Colonic mucosa (tissue), 4 donors: ENCODE measurements at places on chromosomes 6 and 20. TPM values are rescaled to one million over a fixed set of nuclear protein-coding genes. Genes with fewer than 3 reads are reported as not detected.

DNA sequence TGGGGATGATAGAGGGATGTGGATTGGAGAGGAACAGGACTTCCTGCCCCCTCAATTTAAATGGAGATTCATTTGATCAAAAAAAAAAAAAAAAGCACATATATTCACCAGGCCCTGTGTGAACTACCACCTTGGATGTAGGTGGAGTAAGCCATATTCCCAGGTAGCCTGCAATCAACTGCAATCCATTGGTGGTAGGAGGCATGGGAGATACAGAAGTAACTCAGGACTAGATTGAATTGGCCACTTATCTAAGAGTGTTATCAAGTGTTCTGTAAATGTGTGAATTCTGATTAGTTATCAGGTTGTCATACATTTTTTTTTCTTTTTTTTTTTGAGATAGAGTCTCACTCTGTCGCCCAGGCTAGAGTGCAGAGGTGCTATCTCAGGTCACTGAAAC, 124.1 kb upstream of the ESR1 start:
- no peak for DNase-seq

Gene KIFC1
- total RNA-seq, result 74.6 TPM

- DNase-seq, result peak; percentile 86
Measured at GRCh38 chr20:63957004-63957689, 931 bp upstream of the UCKL1 start.

DNA sequence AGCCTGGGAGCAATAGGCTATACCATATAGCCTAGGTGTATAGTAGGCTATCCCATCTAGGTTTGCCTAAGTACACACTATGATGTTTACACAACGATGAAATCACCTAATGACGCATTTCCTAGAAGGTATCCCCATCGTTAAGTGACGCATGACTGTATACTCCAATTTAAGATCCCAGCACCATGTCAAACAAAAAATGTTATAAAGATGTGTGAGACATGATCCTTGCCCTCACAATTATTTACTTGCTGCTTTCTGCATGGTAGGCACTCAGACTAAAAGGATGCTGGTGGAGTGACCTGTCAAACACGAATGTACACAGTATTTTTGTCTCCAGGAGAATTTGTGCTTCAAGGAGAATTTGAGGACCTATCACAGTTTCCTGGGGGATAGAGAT, 32.3 kb downstream of the SNAP25 start:
- DNase-seq, result no peak

GRCh38 chr20:49747707-49748524, 34.2 kb upstream of the B4GALT5 start:
- peak; percentile 43 for DNase-seq

Gene C20orf144
- total RNA-seq, result not detected

DNA sequence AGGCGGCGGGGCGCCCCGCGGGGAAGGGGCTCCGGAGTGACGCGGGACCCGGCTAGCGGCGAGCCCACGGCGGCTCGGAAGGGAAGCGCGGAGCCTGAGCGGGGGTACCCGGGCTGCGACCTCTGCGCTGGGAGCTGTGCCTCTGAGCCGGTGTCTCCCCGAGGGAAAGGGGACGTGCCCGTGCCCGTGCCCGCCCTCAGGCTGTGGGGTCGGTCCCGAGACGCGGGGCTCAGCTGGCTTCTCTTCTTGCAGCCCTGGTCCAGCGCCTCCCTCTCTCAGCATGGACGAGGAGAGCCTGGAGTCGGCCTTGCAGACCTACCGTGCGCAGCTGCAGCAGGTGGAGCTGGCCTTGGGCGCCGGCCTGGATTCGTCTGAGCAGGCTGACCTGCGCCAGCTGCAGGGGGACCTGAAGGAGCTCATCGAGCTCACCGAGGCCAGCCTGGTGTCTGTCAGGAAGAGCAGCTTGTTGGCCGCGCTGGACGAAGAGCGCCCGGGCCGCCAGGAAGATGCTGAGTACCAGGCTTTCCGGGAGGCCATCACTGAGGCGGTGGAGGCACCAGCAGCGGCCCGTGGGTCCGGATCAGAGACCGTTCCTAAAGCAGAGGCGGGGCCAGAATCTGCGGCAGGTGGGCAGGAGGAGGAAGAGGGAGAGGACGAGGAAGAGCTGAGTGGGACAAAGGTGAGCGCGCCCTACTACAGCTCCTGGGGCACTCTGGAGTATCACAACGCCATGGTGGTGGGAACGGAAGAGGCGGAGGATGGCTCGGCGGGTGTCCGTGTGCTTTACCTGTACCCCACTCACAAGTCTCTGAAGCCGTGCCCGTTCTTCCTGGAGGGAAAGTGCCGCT, 686 bp downstream of the ZGPAT start:
- DNase-seq, result no peak

- DNase-seq, result no peak
Measured at GRCh38 chr6:46104209-46104608, 25.6 kb upstream of the ENPP4 start.

DNA sequence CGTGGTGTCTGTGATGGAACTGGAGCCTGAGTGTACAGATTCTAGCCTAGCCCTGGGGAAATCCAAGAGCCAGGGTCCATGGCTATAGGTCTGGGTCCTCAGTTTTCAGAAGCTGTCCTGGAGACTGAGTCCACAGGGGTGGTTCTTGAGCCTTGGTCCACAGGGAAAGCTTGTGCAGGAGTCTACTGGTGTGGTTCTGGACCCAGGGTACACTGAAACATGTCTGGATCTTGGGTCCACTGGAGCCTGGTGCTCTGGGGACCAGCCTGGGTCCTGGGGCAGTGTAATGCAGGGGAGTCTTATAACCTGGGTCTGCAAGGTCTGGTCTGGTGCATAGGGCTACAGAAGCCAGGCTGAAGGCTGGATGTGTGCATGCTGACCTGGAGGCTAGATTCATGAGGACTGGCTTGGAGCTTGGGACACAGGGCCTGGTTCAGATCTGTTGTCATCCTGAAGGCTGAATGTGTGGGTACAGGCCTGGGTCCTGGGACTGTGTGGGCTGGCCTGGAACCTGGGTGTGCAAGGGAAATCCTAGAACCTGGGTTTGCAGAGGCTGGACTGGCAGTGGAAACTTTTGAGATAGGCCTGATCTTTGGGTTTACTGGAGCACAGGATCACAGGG, 5.5 kb downstream of the CST9L start:
- no peak for DNase-seq

GRCh38 chr20:50844430-50845100, 49.7 kb downstream of the BCAS4 start:
- no peak for DNase-seq

Gene EYS
- total RNA-seq, result 0.64 TPM

Gene MATN4
- not detected for total RNA-seq

GRCh38 chr20:49851231-49851705, 38.6 kb downstream of the SLC9A8 start:
- DNase-seq, result no peak

Gene IBTK
- total RNA-seq, result 37.5 TPM

DNA sequence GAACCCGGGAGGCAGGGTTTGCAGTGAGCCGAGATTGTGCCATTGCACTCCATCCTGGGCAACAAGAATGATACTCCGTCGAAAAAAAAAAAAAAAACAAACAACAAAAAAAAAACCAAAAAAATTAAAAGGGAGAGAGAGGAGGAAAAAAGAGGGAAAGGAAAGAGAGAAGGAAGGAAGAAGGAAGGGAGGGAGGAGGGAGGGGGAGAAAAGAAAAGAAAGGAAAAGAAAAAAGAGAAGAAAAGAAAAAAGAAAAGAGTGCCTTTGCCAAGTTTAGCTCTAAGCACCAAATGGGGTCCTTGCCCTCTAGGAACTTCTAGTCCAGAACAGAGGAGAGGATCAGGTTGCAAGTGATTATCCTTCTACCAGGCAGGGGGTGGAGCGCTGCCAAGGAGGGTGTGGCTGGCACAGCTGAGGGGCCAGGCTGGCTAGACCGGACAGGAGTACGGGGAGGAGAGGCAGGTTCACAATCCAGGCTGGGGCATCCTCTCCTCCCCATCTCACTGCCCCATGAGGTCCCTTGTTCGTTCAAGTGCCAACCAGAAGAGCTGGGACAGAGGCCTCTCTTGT, 19.1 kb downstream of the GNAS start:
- DNase-seq, result no peak

- no peak for DNase-seq
Measured at GRCh38 chr6:81718126-81718525, 34.4 kb downstream of the TENT5A start.

Gene IL17F
- not detected for total RNA-seq

DNA sequence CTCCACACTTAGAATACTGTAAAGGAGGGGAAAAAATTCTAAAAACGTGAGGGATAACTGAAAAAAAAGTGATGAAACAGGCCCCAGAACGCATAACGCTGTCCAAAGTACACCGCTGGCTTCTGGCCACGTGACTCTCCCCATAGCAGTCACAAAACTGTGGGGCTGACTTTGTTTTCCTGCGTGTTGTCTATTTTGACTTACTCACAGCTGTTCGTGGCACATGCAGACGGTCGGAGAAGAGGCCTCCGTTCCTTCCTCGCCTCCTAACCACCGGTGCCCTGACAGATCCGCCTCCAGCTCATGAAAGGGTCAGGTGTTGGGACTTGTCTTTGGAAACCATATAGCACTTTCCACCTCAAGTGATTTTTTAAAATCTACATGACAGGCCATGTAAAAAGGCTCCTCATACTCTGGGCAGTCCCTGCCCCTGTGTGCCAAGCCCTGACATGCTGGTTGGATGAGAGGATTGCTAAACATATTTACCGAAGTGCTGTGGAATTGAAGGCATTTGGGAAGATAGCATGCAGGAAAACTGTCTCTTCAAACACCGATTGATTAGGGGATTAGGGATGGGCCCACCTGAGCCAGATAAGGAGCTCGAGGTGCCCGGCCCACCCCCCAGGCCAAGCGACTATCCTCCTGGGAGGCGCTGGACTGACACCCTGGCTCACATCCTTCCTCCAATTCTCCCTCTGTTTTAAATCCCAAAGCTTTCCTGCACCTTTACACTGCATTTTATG, 54.8 kb downstream of the DACT2 start:
- DNase-seq, result peak; percentile 60

GRCh38 chr6:161300823-161301222, 27.0 kb upstream of the AGPAT4 start:
- no peak for DNase-seq

GRCh38 chr6:80336911-80337310, 230.4 kb downstream of the BCKDHB start:
- no peak for DNase-seq

Gene MUC22
- not detected for total RNA-seq

GRCh38 chr6:79913369-79913768, 34.0 kb downstream of the ELOVL4 start:
- DNase-seq, result peak; percentile 33

DNA sequence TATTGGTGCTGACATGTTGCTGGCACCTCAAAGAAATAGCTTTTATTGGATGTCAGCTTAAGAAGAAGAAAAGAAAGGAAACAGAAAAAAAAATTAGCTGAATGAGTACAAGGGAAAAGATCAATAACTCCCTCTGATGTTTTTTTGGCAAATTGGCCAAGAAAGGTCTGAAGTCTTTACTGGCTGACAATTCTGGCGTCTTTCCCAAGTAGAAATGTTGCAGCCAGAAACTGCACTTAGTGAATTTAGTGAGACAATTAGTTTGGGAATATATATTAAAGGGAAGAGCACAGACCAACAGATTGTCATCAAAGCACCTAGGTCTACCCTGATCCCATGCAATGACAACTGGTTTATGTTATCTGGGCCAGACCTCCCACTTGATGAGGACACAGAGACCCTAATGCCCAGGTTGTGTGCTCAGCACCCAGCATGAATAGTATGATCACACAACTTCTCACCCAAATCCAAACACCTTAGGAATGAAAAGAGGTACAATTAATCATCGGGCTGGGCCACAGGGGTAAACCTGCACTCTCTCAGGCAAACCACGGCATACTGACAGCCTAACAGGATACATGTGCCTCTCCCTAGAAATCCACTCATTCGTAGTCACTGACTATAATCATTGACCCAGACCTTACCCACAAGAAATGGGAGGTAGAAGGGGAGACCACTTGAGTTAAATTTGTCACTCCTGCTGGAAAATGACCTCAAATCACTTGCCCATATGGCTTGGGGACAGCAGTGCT, 612.3 kb upstream of the ARID1B start:
- no peak for DNase-seq

GRCh38 chr6:47079638-47080037, 37.5 kb upstream of the ADGRF1 start:
- DNase-seq, result no peak

- no peak for DNase-seq
Measured at GRCh38 chr20:9491324-9491723, 23.1 kb upstream of the LAMP5 start.

DNA sequence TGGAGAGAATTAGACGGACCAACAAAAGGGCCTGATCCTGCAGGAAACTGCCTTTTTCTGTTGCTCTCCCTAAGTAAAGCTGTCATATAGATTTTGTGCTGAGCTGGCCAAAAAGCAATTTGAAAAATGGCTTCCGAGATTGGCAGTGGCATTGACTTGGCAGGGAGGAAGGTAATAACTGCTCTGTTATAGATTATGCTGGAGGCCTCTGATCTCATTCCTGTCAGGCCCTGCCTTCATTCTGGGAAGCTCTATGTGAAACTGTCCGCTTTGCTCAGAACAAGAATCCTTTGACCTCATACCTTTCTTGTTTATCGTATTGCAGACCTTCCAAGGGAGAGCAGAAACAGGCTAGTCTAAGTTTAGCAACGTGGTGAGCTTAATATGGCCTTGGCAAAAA, 234.4 kb downstream of the PHACTR1 start:
- no peak for DNase-seq

GRCh38 chr6:131995917-131996316, 44.7 kb upstream of the CCN2 start:
- no peak for DNase-seq

GRCh38 chr6:7108964-7109836, 1.4 kb downstream of the RREB1 start:
- peak; percentile 76 for DNase-seq

Gene CPXM1
- 1.1 TPM for total RNA-seq

DNA sequence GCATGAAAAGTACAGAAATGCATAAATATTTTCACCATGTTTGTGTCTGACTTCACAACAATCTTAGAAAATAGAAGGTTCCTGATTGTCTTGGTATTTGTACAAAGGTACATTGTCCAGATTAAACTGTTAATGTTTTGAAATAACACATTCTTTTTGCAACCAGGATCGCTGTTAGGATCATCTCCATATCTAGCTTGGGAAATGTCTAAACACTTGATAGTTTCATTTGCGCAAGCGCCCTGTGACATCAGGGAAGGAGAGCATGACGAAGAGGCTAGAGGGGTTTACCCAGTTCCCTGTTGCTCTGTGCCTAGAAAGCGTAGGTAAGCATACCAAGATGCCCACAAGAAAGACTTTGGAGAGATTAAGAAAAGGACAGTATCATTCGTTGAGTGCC, 19.4 kb downstream of the ALDH8A1 start:
- no peak for DNase-seq

GRCh38 chr6:71452697-71453370, 164.2 kb downstream of the OGFRL1 start:
- DNase-seq, result no peak

Gene CDC5L
- 20.6 TPM for total RNA-seq

Gene HRH3
- not detected for total RNA-seq

Gene TFAP2B
- total RNA-seq, result not detected

Gene TRIM15
- total RNA-seq, result 26.8 TPM

Gene MYH7B
- total RNA-seq, result 1.5 TPM

DNA sequence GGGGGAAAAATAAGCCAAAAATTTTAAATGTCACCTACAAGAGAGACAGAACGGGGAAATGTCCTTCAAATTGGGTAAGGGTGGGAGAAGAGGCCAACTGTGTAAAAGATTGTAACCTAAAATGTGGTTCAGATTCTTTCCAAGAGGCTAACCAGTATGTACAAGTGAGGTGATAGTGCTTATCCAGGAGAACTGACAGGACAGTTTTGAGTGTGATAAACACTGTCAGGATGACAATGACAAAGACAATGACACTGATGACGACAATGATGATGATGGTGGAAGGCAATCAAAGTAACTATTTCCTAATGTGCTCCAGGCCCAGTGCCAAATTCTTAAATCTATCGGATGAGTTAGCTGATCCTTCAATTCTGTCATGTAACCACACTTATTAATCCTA, 57.3 kb downstream of the TASP1 start:
- DNase-seq, result no peak
